ENCODE measurements at places on chromosomes 6 and 20. TPM values are rescaled to one million over a fixed set of nuclear protein-coding genes. Genes with fewer than 3 reads are reported as not detected.

GRCh38 chr20:24768201-24768636 is 180.8 kb upstream of the CST7 start:
- DNase-seq, result no peak

DNA sequence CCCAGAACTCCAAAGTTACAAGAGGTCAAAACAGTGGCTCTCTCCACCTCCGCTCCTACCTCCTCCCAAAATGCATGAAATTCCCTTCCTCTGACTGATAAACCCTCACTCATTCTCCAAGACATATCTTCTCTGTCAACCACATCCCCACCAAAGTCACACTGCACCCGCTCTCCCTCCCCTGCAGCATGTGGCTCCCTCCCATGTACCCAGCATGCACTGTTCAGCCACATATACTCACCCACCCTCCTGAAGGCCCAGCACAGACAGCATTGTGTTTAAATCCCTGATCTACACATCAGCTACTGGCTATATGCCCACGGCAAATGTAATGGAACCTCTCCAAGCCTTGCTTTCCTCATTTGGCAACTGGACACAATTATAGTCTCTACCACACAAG is 5.5 kb upstream of the POU5F1 start:
- no peak for DNase-seq

GRCh38 chr6:147578883-147579282 is 70.4 kb downstream of the SAMD5 start:
- no peak for DNase-seq

DNA sequence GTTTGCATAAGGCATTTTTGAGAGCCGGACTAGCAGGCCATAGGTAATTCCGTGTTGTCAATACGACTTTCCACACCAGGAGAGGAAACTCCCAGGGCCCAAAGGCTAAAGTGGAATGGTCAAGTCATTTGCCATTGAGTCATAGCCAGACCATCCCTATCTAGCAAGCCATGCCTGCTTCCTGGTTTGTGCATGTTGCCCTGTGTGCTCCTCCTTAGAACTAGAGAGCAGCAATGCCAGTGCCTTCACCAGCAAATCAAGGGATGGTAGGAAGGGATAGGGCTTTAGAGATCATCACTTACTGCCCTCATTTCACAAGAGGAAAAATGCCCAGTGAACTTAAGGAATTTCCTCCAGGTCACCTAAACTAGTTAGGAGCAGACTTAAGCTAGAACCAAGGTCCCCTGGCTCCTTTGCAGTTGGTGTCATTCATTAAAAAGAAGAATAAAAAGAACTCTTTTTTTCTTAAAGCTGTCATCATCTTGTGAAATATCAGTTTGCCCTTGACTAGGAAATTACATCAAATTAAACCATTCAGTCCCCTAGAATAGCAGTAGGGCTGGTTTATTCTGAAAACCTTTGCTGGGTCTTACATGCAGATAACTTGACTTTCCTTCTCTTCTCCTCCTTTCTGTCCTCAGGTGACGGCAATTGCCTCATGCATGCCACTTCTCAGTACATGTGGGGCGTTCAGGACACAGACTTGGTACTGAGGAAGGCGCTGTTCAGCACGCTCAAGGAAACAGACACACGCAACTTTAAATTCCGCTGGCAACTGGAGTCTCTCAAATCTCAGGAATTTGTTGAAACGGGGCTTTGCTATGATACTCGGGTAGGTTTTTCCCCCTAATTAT is 7.4 kb downstream of the TNFAIP3 start:
- DNase-seq, result no peak

GRCh38 chr6:32167761-32168262 is 3.4 kb downstream of the EGFL8 start:
- no peak for DNase-seq

DNA sequence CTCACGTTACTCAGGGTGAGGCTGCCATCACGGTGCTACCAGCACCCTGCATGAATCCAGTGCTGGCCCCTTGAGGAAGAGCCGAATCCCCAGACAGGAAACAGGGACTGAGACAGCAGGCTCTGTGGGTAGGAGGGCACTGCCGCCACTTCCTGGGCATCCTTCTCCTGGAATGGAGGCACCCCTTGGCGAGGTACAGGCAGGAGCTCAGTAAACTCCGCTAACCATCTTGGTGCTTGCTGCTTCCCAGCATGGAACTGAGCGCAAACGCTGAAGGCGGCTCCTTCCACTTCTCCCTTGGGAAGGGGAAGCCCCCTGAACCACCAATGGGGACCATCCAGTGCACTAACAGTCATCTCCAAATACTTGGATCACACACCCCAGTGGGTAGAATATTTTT is 13.5 kb upstream of the CCDC167 start:
- no peak for DNase-seq

- no peak for DNase-seq
These were observed 10.6 kb downstream of the NFATC2 start for GRCh38 chr20:51531712-51532456.

- no peak for DNase-seq
These were observed 266.0 kb upstream of the ID4 start for GRCh38 chr6:19571176-19571575.

GRCh38 chr20:967796-968742 is 34.0 kb downstream of the RSPO4 start:
- no peak for DNase-seq

GRCh38 chr6:147970970-147971369 is 371.7 kb upstream of the SASH1 start:
- DNase-seq, result no peak

GRCh38 chr6:159196430-159196975 is 27.3 kb downstream of the FNDC1 start:
- no peak for DNase-seq

GRCh38 chr20:10303852-10304251 is 85.2 kb downstream of the SNAP25 start:
- DNase-seq, result no peak

DNA sequence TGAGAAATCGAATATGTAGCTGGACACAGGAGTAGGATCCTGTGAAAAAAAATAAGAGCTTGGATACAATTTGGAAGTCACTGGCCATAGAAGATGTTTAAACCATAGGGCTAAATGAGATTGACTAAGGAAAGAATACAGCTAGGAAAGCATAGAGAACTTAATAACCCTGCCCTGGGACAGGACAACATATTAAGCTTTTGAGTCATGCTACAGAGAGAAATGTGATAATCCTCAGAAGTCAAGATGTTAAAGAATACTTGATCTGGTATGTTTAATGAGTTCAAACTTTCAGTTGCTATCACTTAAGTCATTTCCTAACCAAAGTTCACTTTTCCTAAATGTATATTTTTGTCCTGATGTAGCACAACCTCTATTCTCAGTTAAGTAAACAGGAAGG is 154.6 kb upstream of the TSHZ2 start:
- no peak for DNase-seq

DNA sequence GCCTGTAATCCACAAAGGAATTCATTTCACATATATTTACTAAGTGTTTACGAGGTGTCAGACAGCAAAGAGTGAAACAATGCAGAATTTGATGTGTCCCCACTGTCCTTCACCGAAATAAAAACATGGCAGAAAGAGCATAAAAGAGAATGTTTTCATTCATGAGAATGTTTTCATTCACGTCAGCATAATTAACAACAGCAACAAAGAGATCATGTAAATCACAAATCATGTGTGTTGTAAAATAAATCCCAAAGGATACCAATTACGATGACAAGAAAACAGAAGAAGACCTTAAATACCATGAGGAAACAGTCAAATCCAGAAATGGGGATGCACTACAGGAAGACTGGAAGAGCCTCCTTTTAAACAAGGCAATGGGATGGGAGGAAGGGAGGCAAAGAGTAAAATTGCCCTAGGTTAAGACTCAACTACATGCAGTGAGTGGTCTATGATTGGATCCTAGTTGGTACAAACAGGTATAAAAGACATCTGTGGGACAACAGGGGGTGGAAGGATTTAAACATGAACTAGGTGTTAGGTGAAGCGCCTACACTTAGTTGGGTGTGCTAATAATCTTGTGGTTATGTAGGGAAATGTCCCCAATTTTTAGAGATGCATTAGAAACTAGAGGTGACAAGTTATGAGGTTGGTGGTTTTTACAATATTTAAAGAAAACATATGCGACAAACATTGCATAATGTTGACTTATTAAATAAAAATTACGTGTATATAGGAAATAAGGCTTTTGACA is 1.5 kb downstream of the ZSCAN31 start:
- DNase-seq, result no peak

GRCh38 chr6:35014786-35015185 is 125.7 kb downstream of the ANKS1A start:
- no peak for DNase-seq

DNA sequence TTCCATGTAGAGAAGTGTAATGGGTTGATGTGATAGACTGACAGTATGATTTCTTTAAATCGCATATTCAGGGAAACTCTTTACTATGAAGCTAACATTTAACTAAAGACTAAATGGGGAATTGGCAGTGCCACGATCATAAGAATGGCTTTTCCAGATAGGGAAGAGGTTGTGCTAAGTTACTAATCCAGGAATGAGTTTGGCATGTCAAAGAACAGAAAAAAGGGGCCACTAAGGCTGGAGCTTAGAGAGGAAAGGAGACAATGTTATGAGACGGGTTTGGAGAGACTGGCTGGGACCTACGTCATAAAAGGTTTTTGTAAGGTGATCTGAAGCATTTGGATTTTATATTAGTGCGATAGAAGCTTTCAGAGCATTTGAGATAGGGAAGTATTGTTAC is 40.6 kb downstream of the SENP6 start:
- no peak for DNase-seq

- DNase-seq, result no peak
These were observed 12.2 kb upstream of the STK35 start for GRCh38 chr20:2089447-2089846.

- no peak for DNase-seq
These were observed 53.6 kb upstream of the LRRC1 start for GRCh38 chr6:53741034-53741823.

DNA sequence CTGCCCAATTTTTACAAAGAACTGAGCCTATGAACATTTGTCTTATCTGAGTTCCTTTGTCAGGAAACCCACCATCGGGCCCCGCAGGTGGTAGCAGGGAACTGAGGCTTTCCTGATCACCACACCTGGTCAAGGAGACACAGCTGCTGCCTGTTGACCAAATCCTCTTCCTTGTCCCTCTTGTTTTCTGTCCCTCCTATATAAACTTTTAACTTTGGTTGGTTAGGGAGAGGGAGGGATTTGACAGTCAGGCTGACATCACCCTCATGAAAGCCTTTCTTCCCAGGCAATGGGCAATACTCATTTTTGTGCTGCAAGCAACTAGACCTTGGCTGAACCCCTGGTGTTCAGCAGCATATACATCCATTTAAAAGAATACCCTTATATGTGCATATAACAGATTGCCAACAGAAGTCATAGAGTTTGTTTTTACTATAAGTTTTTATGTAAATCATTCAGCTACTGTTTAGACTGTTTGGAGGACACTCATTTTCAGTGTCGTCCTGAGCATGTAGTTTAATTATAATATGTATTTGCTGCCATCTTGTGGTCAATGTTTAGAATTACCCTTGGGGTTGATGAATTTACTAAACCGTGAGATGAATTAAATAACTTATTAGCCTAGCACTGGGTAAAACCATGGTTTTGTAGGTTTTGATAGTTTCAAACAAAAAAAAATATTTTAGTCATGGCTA is 17.0 kb downstream of the CRISP1 start:
- DNase-seq, result peak; percentile 13

DNA sequence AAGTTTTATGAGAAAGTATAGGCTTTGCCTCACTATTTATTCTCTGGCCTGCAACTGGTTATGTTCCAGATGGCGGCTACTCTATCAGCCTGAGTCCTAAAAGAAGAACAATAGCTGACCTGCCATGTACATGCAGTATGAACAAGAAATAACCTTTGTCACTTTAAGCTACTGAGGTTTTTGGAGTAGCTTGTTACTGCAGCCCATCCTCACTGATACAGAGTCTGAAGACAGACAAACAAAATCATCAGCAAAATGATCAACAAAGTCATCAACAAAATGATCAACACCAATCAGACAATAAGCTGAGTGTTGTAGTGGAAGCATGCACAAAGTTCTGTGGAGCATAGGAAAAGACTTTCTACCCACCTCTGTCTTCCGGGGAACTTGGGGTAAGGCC is 82.5 kb downstream of the PLCG1 start:
- no peak for DNase-seq

GRCh38 chr6:112014483-112014882 is 39.4 kb upstream of the CCN6 start:
- no peak for DNase-seq

DNA sequence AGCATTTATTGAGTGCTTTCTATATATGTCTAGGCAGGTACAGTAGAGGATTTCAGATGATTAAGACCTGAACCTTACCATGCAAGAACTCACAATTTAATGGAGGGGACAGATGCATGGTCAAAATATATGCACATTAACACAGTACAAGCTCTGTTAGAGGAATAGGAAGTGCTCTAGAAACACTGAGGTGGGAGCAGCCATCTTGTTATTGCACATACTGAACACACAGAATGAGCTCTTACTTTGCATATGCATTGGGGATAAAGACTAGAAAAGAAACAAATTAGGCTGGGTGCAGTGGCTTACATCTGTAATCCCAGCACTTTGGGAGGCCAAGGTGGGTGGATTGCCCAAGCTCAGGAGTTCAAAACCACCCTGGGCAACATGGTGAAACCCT is 438.3 kb downstream of the UTRN start:
- DNase-seq, result no peak

DNA sequence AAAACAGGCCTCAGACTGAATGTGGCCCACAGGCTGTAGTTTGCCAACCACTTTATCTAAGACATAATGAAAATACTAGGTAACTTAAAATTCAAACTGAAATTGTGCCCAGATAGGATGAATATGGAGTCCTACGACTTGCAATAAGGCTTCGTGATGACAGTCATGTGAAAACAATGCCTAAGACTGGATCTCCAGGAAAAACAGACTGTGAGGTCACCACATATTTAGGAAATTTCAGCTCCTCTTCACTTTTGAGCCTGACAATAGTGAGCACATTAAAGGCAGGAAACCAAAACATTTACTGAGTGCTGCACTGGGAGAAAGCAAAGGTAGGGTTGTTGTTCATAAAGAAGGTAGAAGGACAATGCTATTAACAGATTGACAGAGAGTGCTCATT is 50.0 kb downstream of the RTN4IP1 start:
- no peak for DNase-seq

The MUC22 gene
- polyA plus RNA-seq, result not detected

The HLA-DOA gene
- 5.4 TPM for polyA plus RNA-seq

The KHDC3L gene
- not detected for polyA plus RNA-seq

The ULBP3 gene
- 12.2 TPM for polyA plus RNA-seq

The OR2B6 gene
- polyA plus RNA-seq, result 0.14 TPM

The TCF21 gene
- polyA plus RNA-seq, result 202 TPM

The GHRH gene
- not detected for polyA plus RNA-seq

The AGER gene
- polyA plus RNA-seq, result 10.8 TPM

The TAAR2 gene
- polyA plus RNA-seq, result not detected
